ENCODE measurements at places on chromosomes 7 and 10.
A peak's percentile ranks its signal among the peaks of the same experiment; 100 is the strongest.

DNA sequence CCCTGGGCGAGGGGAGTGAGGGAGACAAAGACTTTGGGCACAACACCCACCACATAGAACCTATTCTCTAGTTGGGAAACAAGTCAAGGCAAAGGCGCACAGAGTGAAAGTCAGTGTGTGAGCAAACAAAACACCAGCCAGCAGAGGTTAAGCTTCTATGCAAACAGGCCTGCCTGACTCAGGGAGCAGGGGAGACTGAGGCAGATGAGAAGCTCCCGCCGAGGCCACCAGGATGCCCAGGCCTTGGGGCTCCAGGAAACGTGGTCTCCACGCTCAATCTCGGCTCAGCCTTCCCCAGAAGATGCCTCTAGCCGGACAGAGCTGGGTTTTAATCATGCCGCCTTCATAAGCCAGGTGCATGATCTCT lies 74.1 kb upstream of the KCNMA1 start:
- no peak for DNase-seq

GRCh38 chr7:85509476-85509875 lies 322.6 kb upstream of the SEMA3D start:
- no peak for DNase-seq

DNA sequence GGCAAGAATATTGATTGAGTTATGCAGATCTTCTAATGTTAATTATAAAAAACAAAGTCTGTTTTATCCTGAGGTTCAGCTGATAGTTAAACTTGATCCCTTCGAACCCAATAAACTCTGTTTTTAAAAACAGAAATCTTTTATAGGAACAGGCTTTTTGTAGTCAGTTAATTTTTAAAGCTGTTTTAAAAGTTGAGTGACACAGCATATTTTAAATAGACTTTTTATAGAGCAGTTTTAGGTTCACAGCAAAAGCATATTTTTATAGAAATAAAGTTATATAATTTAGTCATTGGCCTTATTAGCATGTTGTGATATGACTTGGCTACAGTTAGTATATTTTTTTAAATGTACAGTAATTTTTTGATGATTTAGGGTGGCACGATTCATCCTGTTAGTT lies 11.1 kb downstream of the FOXK1 start:
- DNase-seq: no peak

DNA sequence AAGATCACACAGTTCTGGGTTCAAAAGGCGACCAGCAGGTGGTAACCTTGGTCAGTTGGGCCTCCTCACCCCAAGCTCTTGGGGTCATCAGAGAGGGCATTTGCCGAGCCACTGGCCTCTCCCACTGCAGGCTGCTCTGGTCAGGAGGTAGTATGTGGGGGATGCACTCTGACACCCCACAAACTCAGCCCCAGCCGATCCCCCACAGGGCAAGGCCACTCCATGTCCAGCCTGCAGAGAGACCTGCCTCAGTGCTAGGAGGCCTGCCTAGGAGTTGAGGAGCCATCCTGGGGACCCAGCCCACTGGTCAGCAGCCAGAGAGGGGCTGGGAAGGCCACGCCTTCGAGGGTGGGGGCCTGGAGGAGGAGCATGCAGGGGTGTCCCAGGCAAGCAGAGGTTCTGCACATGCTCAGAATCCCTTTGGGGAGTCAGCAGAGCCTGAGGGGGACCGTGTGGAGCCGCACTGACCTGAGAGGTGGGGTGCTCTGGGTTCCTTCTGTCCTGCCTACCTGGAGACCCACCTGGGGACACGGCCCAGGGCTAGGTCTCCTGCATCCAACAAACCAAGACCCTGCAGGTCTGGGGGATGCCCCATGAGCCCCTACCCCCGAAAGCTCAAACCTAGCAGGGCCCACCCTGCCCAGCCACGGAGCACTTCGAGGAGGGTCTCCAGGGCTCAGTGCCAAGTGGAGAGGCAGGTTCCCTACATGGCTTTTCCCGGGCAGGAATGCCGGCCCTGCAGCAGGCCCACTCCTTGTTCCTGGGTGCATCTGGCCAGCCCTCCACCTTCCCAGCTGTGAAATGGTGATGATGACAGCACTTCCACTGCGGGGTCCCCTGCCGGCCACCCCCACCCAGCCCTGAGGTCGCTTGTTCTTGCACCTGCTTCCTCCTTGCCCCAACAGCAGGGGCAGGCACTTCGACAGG lies 58.5 kb downstream of the RASGEF1A start:
- DNase-seq: no peak

DNA sequence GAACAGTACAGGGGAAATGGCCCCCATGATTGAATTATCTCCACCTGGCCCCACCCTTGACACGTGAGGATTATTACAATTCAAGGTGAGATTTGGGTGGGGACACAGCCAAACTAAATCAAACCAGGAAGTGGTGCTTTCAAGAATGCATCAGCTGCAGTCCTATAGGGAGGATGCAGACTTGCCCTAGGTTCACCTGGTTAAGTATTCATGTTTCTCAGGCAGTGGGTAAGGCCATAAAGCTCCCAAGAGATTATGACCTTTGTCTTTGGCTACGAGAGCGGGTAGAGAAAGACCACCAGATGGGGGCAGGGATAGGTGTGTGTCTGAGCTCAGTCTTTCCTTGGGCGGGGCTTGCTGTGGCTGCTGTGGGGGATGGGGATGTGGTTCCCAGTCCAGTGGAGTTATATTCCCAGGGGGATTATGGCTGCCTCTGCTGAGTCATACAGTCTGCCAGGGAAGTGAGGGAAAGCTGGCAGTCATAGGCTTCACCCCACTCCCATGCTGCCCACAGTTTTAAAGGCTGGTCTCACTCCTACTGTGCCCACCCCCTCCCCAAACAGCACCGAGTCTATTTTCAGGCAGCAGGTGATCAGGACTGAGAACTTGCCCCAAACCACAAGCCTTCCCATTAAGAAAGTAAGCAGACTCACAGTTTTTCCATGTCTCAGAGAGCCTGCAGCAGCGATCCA lies 8.4 kb upstream of the R3HCC1L start:
- DNase-seq: no peak

DNA sequence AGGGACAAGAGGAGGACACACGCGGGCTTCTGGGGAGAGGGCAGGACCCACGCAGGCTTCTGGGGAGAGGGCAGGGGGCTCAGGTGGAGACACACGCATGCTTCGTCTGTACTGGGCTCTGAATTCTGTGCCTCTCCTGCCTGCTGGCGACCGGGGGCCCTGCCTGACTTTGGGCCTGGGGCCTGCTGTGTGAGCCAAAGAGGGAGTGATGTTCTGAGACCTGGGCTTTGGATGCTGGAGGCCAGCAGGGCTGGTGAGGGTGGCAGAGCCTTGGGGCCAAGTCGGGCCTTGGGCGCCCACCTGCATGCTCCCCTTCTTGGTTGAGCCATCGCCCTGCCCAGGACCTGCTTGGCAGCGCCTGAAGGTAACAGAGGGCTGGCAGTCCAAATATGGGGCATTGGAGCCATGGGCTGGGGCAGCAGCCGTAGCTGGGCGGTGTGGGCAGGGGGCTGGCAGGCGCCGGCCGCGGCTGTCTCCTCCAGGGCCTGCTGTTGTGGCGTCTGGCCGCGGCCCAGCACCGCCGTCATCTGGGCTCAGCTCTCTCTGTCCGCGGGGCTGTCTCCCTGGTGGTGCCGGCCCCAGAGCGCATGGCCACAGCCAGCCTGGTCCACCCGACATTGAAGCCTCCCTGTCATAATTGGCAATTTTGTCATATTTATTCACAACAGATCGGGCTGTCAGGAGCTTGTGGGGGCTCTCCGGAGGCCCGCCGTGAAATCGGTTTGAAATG lies 78.9 kb downstream of the UNCX start:
- DNase-seq: no peak

DNA sequence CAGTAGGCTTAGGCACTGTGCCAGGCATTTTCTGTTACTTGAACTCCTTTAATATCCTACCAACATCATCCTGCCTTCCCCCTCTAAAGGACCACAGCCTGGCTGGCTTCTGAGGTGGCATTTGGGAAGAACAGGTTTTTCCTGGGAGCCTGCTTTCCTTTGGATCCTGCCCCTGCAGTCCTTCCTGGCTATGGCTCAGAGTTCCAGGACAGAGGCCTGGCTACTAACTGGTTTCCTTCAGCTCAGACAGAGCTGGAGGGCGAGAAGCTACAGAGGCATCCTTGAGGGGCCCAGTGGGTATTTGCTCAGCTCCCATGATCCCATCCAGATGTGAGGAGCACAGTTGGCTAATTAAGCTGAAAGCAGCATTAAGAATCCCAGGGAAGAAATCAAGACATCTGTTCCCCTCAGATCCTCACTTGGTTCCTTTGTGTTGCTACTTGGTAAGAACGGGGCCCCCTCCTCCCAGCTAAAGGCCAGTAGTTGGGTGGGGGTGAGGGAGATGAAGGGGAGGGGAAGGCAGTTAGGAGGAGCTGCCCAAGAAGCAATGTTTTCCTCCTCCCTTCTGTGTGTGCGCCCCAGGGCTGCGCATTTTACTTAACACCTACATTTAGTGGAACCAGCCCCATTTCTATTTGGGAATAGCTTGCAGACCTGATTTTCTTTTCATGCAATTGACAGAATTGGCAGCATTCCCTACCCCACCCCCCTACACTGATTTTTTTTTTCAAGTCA lies 142.6 kb upstream of the SORCS3 start:
- no peak for DNase-seq

GRCh38 chr7:114104035-114104434 lies 185.2 kb upstream of the PPP1R3A start:
- no peak for DNase-seq

- no peak for DNase-seq
Observed at GRCh38 chr10:32376771-32377170, 29.8 kb upstream of the EPC1 start.

- no peak for DNase-seq
Observed at GRCh38 chr7:23284871-23285270, 14.3 kb upstream of the MALSU1 start.

- DNase-seq: no peak
Observed at GRCh38 chr7:101231644-101232043, 6.0 kb downstream of the CLDN15 start.

DNA sequence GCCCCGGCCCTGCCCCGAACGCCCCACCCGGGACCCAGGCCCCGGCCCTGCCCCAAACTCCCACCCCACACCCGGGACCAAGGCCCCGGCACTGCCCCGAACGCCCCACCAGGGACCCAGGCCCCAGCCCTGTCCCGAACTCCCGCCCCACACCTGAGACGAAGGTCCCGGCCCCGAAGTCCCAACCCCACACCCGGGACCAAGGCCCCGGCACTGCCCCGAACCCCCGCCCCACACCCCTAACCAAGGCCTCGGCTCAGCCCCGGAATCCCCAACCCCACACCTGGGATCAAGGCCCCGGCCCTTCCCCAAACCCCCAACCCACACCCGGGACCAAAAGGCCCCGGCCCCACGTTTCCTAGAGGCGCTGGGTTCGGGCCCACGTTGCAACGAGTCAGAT lies 1.1 kb upstream of the LARP4B start:
- DNase-seq: no peak

- DNase-seq: no peak
Observed at GRCh38 chr10:11787846-11788245, 35.3 kb upstream of the PROSER2 start.

GRCh38 chr10:60508831-60509230 lies 119.2 kb upstream of the ANK3 start:
- peak; percentile 62 for DNase-seq

DNA sequence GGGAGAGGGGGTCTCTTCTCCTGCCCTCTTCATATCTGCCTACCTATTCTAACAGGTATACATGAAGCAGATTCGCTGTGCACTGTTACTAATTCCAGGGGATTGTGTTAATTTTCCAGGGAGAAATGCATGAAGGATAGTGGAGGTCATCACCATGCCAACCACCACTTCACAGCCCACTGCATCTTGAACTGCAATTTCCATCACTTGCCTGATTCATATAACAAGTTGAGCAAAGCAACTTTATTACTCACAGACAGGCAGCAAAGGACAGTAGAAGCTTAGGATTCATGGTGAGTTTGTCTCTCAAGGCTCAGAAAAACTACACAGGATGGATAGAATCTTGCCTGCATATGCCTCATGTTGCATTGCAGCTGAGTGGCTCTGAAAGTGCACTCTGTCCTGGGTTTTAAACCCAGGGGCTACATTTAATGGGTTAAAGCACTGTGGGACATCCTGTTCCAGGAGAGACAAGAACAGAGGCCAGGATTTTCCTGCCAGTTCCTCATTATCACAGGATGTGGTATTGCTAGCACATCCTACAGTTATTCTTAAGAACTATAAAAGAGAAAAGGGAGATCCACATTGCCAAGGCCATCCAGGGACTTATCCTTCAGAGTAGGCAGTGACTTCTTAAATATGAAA lies 136.9 kb upstream of the PRSS1 start:
- no peak for DNase-seq

- no peak for DNase-seq
Observed at GRCh38 chr7:23115991-23116390, 10.4 kb downstream of the KLHL7 start.

DNA sequence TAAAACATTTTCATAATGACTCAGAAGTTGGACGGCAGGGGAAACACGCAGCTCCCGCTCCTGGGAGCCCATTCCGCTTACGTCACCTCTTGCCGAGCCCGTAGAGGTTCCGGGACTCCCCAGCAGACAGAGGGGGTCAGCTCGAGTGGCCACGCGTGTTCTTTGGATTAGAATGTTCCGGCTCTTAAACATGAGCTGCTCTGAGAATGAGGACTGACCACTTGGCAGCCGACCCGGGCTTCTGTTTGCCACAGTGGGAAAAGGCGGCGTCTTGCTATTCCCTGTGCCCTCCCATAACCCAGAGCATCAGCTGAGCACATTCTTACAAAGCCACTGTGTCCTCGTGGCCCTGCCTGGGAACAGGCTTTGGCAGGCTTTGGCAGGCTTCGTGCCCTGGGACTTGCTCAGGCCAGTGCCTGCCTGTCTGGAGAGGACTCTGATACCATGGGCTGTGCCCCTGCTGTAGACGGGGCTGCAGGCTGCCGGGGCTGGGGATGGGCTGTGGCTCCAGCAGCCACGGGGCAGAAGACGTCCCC lies 40.1 kb downstream of the PFKP start:
- no peak for DNase-seq

GRCh38 chr10:23106331-23107072 lies 11.1 kb downstream of the MSRB2 start:
- no peak for DNase-seq

DNA sequence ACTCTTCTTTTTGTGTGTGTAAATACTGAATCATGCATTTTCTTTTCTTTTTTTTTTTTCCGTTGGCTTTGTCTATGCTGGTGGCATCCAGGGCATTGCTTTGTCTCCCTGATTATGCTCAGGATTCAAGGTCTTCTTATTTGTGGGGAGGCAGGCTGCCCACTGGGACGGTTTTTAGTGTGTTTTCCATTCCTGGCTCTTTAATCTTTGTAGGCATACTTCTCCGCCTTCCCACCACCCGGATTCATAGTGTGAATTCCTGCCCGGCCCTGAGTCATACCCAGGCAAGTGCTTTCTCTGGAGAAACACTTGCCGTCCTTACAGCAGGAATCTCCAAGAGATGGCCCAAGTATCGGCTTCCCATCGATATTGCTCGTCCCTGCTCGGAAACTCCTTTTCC lies 5.2 kb downstream of the ZNF655 start:
- DNase-seq: no peak

DNA sequence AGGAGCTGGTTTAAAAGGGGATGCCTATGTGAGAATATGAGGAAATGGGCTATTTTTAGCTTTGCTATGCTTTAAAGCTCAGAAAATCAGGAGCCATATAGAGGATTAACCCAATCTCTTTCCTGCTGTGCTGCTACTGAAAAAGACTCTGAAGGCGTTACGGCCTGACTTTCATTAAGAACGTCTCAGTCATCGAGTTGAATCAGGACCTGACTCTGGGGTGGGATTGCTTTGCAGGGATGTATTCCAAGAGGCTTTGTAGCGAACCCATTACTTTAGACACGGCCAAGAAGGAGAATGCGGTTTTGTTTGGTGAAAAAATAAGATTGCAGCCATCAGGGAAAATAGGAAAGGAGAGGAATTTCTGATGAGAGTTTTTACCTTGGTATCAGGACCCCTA lies 426.9 kb downstream of the CCSER2 start:
- no peak for DNase-seq

GRCh38 chr10:114565066-114565465 lies 93.0 kb downstream of the ABLIM1 start:
- no peak for DNase-seq

Data from LNCaP clone FGC (cell line).